Karpas-422 (cell line): ENCODE measurements at places on chromosomes 1 and 21.

GRCh38 chr1:51214615-51215131, 21.4 kb upstream of the RNF11 start:
- no peak for DNase-seq

DNA sequence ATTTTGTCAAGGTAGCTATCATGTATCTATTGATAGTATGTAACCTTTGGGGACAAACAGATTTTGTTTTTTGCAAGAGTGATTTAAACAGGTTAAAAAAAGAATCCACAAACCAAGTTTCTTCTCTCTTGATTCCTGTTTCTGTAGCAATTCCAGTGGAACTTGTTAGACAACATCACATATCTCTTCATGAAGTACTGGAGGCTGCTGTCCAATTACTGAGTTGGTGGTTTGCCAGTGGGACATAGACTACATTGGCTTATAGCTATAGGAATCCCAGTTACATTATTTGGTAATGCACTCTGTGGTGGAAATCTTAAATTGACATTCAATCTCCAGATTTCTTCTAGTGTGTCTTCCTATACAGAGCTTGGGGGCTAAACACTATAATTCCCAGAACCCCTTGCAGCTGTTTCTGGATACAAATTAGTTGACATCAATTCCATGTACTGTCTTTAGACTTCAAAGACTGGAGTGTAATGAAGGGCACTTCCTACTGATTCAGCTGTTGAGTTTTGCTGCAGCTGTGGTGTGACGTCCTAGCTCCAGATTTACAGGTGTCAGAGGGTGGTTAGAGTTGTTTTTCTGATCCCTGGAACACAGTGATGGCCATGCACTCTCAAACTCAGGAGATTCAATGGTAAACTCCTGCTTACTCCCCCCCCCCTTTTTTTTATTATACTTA, 29.4 kb upstream of the GCLM start:
- DNase-seq: no peak

DNA sequence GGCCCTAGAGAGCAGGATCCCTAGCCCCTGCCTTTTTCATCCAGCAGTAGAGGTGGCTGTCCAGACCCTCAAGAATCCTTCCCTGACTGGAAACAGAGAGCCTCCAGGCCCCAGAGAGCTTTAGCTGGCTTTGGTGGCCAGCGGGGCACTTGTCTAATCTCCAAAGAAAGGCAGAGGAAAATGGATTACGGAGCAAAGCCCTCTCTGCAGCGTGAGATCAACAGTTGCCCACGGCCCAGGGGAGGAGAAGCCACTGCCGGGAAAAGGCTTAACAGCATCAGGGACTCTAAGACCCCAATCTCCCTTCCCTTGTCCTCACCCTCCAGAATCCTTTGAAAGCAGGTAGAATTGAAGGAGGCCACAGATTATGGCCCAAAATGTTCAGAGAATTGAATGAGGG, 35.8 kb upstream of the GRIK3 start:
- DNase-seq: no peak

GRCh38 chr1:150997949-150998348, 8.8 kb downstream of the MINDY1 start:
- no peak for DNase-seq

DNA sequence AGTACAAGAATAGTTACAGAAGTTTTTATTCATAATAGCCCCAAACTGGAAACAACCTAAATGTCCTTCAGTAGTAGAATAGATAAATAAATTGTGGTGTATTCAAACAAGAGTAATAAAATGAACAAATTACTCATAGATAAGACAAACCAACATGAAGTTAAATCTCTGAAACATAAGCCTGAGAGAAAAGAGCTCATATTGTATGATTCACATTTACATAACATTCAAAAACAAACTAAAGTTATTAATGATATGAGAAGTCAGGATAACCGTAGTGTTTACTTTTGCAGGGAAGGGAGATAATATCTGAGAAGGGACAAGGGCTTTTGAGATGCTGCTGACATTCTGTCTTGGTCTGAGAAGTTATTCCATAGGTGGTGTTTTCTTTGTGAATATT, 13.5 kb downstream of the STPG1 start:
- no peak for DNase-seq

DNA sequence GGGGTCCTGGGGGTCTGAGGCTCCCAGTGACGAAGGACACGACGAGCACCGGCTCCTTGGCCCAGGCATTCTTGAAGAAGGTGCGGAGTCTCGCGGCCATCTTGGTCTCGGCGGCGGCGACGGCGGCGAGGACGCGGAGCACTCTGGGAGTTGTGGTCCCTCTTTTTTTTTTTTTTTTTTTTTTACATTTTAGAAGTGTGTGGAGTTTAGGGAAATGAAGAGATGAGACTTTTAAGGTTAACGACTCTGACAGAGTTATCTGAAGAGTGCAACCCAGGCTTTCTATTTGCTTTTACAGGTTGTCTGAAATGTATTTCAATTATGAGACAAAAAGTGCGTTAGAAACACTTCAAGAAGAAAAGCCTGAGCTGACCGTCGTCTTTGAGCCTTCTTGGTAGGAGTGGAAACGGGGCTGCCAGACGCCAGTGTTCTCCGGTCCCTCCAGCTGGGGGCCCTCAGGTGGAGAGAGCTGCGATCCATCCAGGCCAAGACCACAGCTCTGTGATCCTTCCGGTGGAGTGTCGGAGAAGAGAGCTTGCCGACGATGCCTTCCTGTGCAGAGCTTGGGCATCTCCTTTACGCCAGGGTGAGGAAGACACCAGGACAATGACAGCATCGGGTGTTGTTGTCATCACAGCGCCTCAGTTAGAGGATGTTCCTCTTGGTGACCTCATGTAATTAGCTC, 9.7 kb downstream of the OR2B11 start:
- DNase-seq: no peak

GRCh38 chr21:29163341-29164115, 33.1 kb downstream of the MAP3K7CL start:
- DNase-seq: no peak

- peak; percentile 77 for DNase-seq
Measured at GRCh38 chr1:17826165-17826488, 71.0 kb downstream of the ACTL8 start.
